ENCODE measurements at places on chromosomes 6 and 20.

DNA sequence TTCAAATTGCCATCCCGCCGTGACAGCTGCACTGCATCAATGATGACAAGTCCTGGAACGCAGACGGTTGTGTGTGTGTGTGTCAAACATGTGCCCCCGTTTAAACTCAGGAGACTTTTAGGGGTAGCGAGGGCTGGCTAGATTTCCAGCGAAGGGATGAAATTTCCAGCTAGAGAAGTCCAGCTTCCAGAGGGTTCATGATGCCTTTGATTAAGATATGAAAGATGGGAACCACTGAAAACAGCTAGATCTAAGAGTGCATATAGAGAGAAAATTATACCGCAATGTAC, 644 bp downstream of the KIZ start:
- H3K27me3 ChIP-seq, result no peaks in the 10 kb centered on the region
- peak overlapping the region; percentile 97 for H3K4me3 ChIP-seq
- no peaks in the 10 kb centered on the region for H3K36me3 ChIP-seq
- peak overlapping the region; percentile 54 for H3K27ac ChIP-seq

DNA sequence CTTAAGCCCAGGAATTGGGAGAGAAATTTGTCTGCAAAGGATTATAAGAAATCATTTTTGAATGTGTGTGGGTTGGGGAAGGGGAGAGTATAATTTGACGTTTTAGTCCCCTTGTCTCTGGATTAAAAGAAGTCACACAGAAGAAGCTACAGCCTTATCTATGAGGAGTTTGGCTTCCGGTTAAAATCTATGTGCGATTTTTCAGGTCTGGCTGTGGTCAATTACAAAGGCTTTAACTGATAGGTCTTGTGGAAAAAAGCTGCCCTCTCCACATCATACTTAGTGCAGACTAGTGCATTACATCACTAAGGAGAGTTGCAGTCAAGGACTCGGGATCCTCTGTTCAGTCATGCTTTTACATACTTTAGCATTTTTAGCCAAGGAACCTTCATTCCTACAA, 80.3 kb upstream of the HTR1B start:
- no peaks in the 10 kb centered on the region for H3K27me3 ChIP-seq
- no peak overlapping the region for H3K4me3 ChIP-seq
- H3K27ac ChIP-seq, result no peak overlapping the region
- no peaks in the 10 kb centered on the region for H3K36me3 ChIP-seq
- no peak for DNase-seq
- no peaks in the 10 kb centered on the region for H3K4me1 ChIP-seq

DNA sequence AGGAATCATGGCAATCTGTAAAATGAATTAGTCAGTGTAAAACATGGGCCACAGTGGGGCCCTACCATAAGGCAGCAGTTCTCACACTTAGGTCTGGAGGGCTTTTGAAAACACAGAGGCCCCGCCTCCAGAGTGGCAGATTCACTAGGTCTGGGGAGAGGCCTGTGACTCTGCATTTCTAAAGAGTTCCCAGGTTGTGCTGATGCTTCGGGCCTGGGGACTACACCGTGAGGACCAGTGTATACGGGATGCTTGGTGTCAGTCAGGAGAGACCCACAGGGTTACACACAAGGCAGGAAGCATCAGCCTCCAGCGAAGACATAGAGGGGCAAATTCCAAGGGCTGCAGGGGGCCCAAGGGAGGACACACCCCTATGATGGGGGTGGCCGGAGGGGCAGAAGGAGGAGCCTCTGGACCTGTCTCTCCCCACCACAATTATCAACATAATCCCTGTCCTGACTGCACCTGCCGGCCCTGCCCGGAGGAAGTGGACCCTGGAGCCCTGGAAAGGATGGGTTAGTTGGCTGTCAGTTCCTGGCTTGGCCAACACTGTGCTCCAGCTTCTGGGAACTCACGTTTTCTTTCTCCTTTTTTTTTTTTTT, 46.7 kb downstream of the FGD2 start:
- peaks cover 19% of the 10 kb centered on the region for H3K4me1 ChIP-seq
- H3K36me3 ChIP-seq, result no peaks in the 10 kb centered on the region
- H3K27ac ChIP-seq, result no peak overlapping the region
- H3K4me3 ChIP-seq, result no peak overlapping the region
- H3K27me3 ChIP-seq, result no peaks in the 10 kb centered on the region

GRCh38 chr20:5918856-5919625, 31.3 kb downstream of the TRMT6 start:
- H3K4me3 ChIP-seq, result no peak overlapping the region
- no peaks in the 10 kb centered on the region for H3K36me3 ChIP-seq
- H3K27me3 ChIP-seq, result no peaks in the 10 kb centered on the region
- no peak for DNase-seq

GRCh38 chr6:15430931-15431405, 185.1 kb downstream of the JARID2 start:
- H3K27me3 ChIP-seq, result no peaks in the 10 kb centered on the region
- no peak overlapping the region for H3K4me3 ChIP-seq
- no peak for DNase-seq
- H3K36me3 ChIP-seq, result no peaks in the 10 kb centered on the region
- peak overlapping the region; percentile 58 for H3K27ac ChIP-seq

DNA sequence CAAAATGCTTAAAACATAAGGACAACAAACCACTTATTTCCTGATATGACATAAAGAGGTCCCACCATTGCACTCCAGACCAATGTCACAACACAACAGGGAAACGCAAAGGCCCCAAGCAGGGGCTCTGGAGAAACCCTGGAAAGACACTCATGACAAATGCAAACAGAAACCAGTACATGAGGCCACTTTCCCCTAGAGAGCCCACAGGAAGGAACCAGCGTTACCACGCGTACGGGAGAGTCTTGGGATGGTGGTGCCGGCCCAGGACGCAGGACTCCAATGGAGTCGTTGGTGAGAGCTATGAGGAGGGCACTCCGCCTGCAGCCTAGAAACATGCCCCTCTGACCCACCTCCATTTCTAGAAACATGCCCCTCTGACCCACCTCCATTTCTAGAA, 20.2 kb downstream of the GMEB2 start:
- H3K27me3 ChIP-seq, result no peaks in the 10 kb centered on the region
- H3K4me1 ChIP-seq, result no peaks in the 10 kb centered on the region
- DNase-seq, result no peak
- H3K36me3 ChIP-seq, result 0 out of 2 replicates have a peak, but pooled peaks cover 1% of the 10 kb centered on the region
- no peak overlapping the region for H3K4me3 ChIP-seq
- no peak overlapping the region for H3K27ac ChIP-seq

GRCh38 chr20:35575958-35576357, 34.1 kb downstream of the ERGIC3 start:
- peak; percentile 59 for DNase-seq
- H3K4me1 ChIP-seq, result peaks cover 6% of the 10 kb centered on the region
- no peaks in the 10 kb centered on the region for H3K36me3 ChIP-seq

DNA sequence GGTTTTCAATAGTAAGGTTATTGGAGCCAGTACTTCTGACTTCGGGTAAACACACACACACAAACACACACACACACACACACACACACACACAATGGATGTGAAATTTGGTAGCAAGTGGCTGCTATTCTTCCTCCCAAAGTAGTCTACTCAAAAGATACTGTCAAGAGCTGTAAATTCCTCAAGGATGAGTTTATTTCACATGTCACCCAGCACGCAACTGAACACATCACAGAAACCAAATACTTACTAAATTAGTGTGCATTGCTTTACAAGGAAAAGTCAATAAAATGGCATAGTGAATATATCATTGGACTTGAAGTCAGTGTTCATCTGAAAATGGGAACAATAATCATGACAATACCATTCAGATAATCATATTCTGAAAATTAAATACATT, 32.9 kb downstream of the MMUT start:
- H3K27ac ChIP-seq, result no peak overlapping the region
- no peaks in the 10 kb centered on the region for H3K4me1 ChIP-seq
- H3K4me3 ChIP-seq, result no peak overlapping the region
- no peaks in the 10 kb centered on the region for H3K36me3 ChIP-seq

- no peaks in the 10 kb centered on the region for H3K27me3 ChIP-seq
- peak overlapping the region; percentile 74 for H3K27ac ChIP-seq
- H3K36me3 ChIP-seq, result no peaks in the 10 kb centered on the region
- peak overlapping the region; percentile 100 for H3K4me3 ChIP-seq
- H3K4me1 ChIP-seq, result peaks cover 28% of the 10 kb centered on the region
These were observed 551 bp downstream of the SYNCRIP start for GRCh38 chr6:85641897-85642773.

DNA sequence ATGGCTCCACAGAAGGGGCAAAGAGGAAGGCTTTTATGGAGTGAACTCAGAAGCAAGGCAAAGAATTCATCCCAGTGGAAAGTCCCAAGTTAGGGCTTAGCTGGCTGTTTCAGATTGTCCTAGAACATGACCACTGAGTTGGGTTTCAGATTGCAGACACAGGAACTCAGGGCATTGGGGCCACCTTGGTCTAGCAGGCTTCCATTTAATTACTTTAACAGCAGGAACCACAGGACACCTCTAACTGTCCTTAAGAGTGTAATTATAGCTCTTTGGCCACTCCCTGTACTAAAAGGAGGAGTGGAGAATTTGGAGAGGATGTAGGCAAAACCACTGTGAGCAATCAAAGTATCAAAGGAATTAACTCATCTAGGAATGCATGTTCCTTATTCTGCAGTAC, 150.6 kb upstream of the AGPAT4 start:
- no peak overlapping the region for H3K4me3 ChIP-seq
- DNase-seq, result no peak
- H3K36me3 ChIP-seq, result no peaks in the 10 kb centered on the region
- no peak overlapping the region for H3K27ac ChIP-seq
- H3K4me1 ChIP-seq, result no peaks in the 10 kb centered on the region

GRCh38 chr20:48892891-48893290, 28.6 kb upstream of the ARFGEF2 start:
- peaks cover 3% of the 10 kb centered on the region for H3K27me3 ChIP-seq
- no peak overlapping the region for H3K4me3 ChIP-seq
- no peaks in the 10 kb centered on the region for H3K4me1 ChIP-seq
- H3K36me3 ChIP-seq, result no peaks in the 10 kb centered on the region
- no peak for DNase-seq

GRCh38 chr6:56230976-56231566, 16.3 kb downstream of the COL21A1 start:
- DNase-seq, result no peak
- H3K4me1 ChIP-seq, result no peaks in the 10 kb centered on the region
- H3K36me3 ChIP-seq, result no peaks in the 10 kb centered on the region
- peaks cover 1% of the 10 kb centered on the region for H3K27me3 ChIP-seq

DNA sequence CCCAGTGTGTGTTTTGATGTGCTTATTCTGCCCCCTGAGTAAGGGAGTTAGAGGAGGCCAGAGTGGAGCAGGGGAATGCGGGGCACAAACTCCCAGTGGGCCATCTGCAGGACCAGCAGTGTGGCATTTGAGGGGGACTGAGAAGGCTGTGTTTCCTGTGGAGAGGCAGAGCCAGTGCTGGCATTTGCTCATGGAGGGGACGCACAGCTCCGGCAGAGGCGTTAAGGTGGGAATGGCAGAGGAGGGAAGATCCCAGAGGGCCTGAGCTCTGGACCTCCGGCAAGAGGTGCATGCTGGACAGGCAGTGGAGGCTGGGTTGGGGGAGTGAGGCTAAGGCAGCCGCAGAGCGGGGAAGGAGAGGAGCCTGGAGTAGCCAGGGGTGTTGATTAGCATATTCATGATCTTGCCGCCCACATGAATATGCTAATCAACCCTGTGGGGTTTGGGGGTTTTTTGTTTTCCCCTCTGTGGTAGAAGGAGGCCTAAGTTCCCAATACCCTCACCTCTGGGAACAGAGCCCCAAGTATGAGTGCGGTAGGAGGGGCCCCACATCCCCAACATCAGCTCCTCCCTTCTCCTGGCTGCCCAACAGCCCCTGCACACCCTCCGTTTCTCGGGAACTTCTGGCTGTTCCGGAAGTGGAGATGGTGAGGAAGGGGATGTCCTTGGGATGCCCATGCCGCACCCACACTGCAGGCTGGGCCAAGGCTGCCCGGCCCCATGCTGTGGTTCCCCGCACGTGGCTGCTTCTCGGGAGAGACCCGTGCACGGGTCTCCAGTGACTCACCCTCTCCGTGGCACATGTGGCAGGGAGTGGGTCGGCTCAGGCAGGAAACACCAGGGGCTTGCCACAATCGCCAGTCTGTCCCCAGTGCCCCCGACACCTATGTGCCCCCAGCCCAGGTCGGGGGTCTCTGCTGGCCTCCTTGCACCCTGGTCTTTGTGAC, 33.8 kb downstream of the DLGAP4 start:
- peak; percentile 43 for DNase-seq
- no peaks in the 10 kb centered on the region for H3K27me3 ChIP-seq
- H3K36me3 ChIP-seq, result no peaks in the 10 kb centered on the region
- H3K4me1 ChIP-seq, result no peaks in the 10 kb centered on the region
- no peak overlapping the region for H3K4me3 ChIP-seq

GRCh38 chr6:65642776-65643175, 64.2 kb downstream of the EYS start:
- H3K36me3 ChIP-seq, result no peaks in the 10 kb centered on the region
- H3K4me1 ChIP-seq, result no peaks in the 10 kb centered on the region
- no peak overlapping the region for H3K4me3 ChIP-seq
- H3K27me3 ChIP-seq, result no peaks in the 10 kb centered on the region

DNA sequence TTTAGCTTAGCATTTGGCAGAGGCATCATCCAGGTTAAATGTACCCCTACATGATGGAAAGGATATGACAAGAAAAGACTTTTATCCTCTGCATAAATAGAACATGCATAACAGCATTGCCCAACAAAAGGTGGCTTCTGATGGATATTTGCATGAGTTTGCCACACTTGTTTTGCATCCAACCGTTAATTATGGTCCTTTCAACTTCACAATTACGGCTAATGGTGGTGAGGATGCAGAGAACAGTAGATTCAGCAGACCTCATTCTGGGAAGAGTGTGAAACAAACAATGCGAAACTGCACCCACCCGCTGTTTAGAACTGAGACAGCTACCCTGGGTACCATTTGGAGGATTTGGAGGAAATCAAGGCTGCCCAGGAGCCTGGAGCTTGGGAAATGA, 690.9 kb upstream of the CHD6 start:
- H3K36me3 ChIP-seq, result no peaks in the 10 kb centered on the region
- DNase-seq, result no peak
- no peak overlapping the region for H3K27ac ChIP-seq
- no peak overlapping the region for H3K4me3 ChIP-seq
- no peaks in the 10 kb centered on the region for H3K27me3 ChIP-seq

GRCh38 chr20:3276680-3277015, 37.7 kb upstream of the SLC4A11 start:
- DNase-seq, result no peak
- H3K4me1 ChIP-seq, result no peaks in the 10 kb centered on the region
- no peaks in the 10 kb centered on the region for H3K36me3 ChIP-seq
- H3K4me3 ChIP-seq, result no peak overlapping the region
- H3K27me3 ChIP-seq, result no peaks in the 10 kb centered on the region
- H3K27ac ChIP-seq, result no peak overlapping the region

DNA sequence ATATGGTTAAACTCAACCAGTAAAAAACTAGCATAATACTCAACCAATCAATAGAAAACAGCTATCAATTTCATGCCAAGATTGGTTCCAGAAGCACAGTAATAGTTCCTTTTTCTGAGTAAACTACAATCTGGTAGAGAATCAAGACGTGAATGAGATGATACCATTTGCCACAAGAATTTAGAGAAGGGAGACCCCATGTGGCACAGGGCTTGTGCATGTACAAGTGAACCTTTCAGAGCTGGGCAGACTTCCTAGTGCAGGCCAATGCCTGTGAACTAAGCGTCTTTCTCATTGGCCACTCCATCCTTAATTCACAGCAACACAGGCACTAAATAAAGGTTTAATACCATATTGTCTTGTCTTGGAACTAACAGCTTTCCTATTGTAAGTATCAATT, 213.5 kb downstream of the RFPL4B start:
- H3K4me3 ChIP-seq, result no peak overlapping the region
- H3K36me3 ChIP-seq, result no peaks in the 10 kb centered on the region
- peaks cover 7% of the 10 kb centered on the region for H3K4me1 ChIP-seq
- no peak overlapping the region for H3K27ac ChIP-seq

Measured in Caco-2 (cell line).